ENCODE measurements at places on chromosomes 1 and 21. TPM values are rescaled to one million over a fixed set of nuclear protein-coding genes. Genes with fewer than 3 reads are reported as not detected.

MAP10 gene
- total RNA-seq = 2.5 TPM

YARS1 gene
- 60.2 TPM for total RNA-seq

GCSAML gene
- total RNA-seq = 0.40 TPM

- H3K4me1 ChIP-seq = no peaks in the 10 kb centered on the region
- H3K36me3 ChIP-seq = no peaks in the 10 kb centered on the region
- no peak overlapping the region for H3K4me3 ChIP-seq
- no peaks in the 10 kb centered on the region for H3K27me3 ChIP-seq
- no peak overlapping the region for H3K27ac ChIP-seq
- peak; percentile 21 for DNase-seq
These were observed 19.7 kb upstream of the FASLG start for GRCh38 chr1:172638885-172639831.

GRCh38 chr1:53559854-53560580 is 100.8 kb downstream of the DMRTB1 start:
- H3K27me3 ChIP-seq = no peaks in the 10 kb centered on the region
- no peak overlapping the region for H3K4me3 ChIP-seq
- H3K27ac ChIP-seq = no peak overlapping the region
- H3K36me3 ChIP-seq = no peaks in the 10 kb centered on the region
- no peaks in the 10 kb centered on the region for H3K4me1 ChIP-seq

GRCh38 chr1:164557270-164557669 is 1.7 kb upstream of the PBX1 start:
- no peaks in the 10 kb centered on the region for H3K36me3 ChIP-seq
- H3K4me3 ChIP-seq = no peak overlapping the region
- DNase-seq = no peak
- no peaks in the 10 kb centered on the region for H3K4me1 ChIP-seq
- H3K27me3 ChIP-seq = no peaks in the 10 kb centered on the region

GRCh38 chr1:99992760-99993467 is 23.1 kb downstream of the SLC35A3 start:
- no peaks in the 10 kb centered on the region for H3K4me1 ChIP-seq
- no peak overlapping the region for H3K4me3 ChIP-seq
- no peak overlapping the region for H3K27ac ChIP-seq
- H3K27me3 ChIP-seq = no peaks in the 10 kb centered on the region

DNA sequence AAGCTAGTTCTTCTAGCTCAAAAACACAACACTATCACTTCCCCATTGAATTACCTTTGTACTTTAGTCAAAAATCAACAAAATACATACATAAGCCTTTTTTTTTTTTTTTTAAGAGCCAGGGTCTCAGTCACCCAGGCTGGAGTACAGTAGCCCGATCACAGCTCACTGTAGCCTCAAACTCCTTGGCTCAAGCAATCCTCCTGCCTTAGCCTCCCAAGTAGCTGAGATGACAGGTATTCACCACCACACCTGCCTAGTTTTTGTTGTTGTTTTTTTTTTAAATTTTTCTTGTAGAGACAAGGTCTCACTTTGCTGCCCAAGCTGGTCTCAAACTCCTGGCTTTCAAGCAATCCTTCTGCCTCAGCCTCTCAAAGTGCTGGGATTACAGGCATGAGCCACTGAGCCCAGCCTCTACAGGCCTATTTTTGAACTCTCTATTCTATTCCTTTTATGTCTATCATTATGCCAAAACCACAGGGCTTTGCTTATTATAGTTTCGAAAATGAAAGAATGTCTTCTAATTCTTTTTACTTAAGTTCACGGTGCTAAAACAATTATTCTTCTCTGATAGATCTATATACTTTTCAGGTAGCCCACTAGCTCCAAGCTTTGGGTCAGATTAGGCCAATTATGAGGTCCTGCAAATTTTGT is 29.6 kb downstream of the GPBP1L1 start:
- no peaks in the 10 kb centered on the region for H3K4me1 ChIP-seq
- no peak overlapping the region for H3K27ac ChIP-seq
- peaks cover 24% of the 10 kb centered on the region for H3K36me3 ChIP-seq
- DNase-seq = no peak
- no peaks in the 10 kb centered on the region for H3K27me3 ChIP-seq

GRCh38 chr1:172717722-172718465 is 59.0 kb downstream of the FASLG start:
- no peak for DNase-seq
- H3K27ac ChIP-seq = no peak overlapping the region

- no peaks in the 10 kb centered on the region for H3K4me1 ChIP-seq
- no peaks in the 10 kb centered on the region for H3K36me3 ChIP-seq
- no peak overlapping the region for H3K4me3 ChIP-seq
- H3K27ac ChIP-seq = no peak overlapping the region
- DNase-seq = no peak
- H3K27me3 ChIP-seq = no peaks in the 10 kb centered on the region
These were observed 31.6 kb downstream of the TGFB2 start for GRCh38 chr1:218376722-218377121.

GRCh38 chr1:180265201-180265600 is 35.1 kb downstream of the LHX4 start:
- H3K36me3 ChIP-seq = no peaks in the 10 kb centered on the region
- H3K4me1 ChIP-seq = no peaks in the 10 kb centered on the region

GRCh38 chr1:24951337-24951736 is 21.3 kb upstream of the RUNX3 start:
- DNase-seq = no peak
- no peaks in the 10 kb centered on the region for H3K36me3 ChIP-seq
- H3K27me3 ChIP-seq = no peaks in the 10 kb centered on the region
- H3K4me1 ChIP-seq = no peaks in the 10 kb centered on the region
- H3K27ac ChIP-seq = no peak overlapping the region
